ENCODE measurements at places on chromosomes 11 and 22.
A peak's percentile ranks its signal among the peaks of the same experiment; 100 is the strongest.

DNA sequence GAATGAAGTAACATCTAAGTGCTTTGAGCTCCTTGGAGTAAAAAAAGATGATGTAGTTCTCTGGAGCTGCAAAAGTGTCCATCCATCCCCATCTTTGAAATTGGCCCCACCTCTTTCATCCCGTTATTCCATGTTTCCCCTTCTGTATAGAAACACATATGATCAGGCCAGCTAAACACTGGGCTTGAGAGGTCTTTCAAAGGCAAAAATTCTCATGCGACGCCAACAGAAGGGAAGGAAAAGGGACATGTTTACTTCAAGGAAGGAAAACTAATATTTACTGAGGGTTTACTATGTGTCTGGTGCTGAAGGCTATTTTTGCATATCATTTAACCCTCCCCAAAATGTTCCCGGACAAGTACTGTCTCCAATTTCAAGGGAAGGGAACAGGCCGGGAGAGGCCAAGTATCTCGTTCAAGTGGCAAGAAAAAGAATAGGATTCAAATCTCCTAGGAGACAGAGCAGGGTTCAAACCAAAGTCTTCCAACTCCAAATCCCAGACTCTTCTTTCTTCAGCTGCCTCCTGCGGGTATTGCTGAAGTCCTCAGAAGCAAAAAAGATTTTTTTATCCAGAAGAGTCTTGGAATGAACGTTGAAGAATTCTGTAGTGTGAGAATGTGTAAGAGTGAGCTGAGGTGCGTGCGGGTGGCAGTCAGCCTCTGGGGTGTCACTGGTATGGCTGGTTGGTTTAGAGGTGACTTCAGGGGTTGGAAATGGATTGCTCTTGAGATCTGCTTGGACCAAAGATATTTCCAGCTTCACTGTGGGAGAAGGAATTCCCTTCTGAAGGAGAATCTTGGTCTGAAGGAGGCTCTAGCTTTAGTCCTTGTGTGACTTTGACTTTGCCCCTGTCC lies 10.1 kb downstream of the TECTA start:
- DNase-seq, result no peak

DNA sequence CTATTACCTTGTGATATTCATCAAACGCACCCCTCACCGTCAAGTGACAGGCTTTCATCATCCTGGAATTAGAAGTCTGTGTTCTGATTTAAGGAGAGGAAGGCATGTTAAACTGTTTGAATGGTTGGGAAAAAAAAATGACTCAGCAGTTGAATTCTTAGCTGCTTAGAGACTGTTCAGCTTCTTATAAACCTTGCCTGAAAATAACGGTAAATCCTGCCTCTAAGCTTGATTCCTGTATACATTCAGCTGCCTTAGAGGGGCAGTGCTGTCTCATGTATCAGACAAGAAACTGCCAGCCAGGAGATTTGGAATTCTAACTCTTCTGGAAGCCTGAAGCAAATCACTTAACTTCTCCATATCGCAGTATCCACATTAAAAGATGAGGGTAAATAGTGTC lies 437.4 kb downstream of the JRKL start:
- no peak for DNase-seq

GRCh38 chr11:60763692-60764369 lies 7.2 kb downstream of the MS4A15 start:
- DNase-seq, result no peak

- DNase-seq, result no peak
These were observed 34.1 kb downstream of the CHRDL2 start for GRCh38 chr11:74696939-74697675.

DNA sequence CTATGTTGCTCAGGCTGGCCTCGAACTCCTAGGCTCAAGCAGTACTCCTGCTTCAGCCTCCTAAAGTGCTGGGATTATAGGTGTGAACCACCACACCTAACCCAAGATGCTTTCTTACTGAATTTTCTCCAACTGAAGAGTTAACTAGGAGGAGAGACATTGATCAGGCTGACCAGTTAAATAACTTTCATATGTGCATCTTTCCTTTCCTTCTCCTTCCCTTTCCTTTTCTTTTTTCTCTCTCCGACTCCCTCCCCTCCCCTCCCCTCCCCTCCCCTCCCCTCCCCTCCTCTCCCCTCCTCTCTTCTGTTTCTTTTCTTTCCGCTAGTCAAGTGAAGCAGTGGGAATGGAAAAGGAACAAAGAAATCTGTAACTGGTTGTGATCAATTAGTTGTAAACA lies 26.7 kb downstream of the XRCC6 start:
- DNase-seq, result no peak

GRCh38 chr11:44983786-44984185 lies 33.1 kb upstream of the TP53I11 start:
- DNase-seq, result no peak

DNA sequence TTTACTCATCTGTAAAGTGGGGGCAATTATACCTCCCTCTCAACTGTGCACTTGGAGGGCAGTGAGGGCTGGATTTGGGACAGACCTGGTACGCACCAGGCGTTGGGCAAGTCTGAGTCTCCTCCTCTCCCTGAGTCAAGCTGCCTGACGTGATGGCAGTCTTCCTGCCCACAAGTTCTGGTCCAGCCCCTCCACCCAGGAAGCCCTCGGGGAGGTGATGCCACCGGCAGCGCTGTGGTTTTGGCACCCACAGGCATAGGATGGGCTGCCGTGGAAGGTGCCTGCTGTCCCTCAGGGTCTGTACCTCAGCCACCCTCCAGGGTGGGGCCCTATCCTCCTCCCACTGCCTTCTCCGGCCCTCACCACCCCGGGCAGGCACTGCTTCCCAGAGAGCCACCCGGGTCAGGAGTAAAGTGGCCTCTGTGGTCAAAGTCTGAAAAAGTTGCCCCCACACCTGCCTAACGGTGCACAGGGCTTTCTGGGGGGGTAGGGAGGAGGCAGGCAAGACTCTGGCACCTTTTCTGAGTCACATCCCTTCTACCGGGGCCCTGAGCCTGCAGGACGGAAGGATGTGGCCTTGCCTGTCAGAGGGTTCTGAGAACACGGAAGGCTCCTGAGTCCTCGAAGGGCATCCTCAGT lies 6.5 kb upstream of the APOBEC3H start:
- DNase-seq, result peak; percentile 95

GRCh38 chr22:42258126-42258525 lies 12.3 kb downstream of the TCF20 start:
- no peak for DNase-seq

All from activated CD4-positive, alpha-beta memory T cell treated with anti-CD3 and anti-CD28 coated beads for 36 hours (primary cell).